ENCODE measurements at places on chromosomes 7 and 10.

- DNase-seq, result no peak
Measured at GRCh38 chr10:24254180-24254579, 45.2 kb downstream of the KIAA1217 start.

- DNase-seq, result no peak
Measured at GRCh38 chr7:50266635-50267386, 37.7 kb upstream of the IKZF1 start.

DNA sequence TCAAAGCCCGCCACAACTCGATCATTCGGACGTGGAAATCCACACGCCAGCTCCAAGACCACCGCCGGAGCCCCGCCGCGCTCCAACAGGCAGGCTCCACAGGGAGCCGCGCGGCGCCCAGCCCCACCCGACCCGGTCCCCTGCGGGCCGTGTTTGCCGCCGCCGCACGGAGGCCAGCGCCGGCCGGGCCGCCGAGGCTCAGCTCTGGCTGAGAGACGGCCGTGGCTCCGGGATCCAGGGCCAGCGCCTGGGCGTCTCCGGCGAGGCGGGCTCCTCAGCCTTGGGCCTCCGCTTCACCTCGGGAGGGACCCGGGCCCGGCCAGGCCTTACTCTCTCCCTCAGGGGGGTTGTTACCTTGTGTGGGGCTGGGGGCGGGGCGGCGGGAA is 333 bp downstream of the SMNDC1 start:
- no peak for DNase-seq

- no peak for DNase-seq
Measured at GRCh38 chr10:12509794-12510100, 160.4 kb downstream of the CAMK1D start.

GRCh38 chr7:132581431-132581830 is 5.2 kb upstream of the PLXNA4 start:
- no peak for DNase-seq

DNA sequence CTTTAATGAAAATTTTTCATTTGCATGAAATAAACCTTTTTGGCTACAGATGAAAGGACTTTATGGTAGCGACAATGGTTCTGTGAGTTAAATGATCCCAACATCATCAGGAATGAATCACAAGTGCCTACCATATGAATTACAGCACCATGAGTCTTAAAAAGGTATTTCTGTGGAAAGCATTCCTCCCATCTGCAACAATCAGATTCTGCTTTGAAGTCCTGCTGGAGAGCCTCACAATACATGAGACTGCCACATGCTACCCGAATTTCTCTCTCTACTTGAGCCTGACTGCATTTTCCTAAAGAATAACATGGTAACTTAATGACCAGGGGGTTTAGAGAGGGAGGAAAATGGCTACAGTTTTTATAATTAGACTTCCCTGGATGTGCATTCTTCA is 190.3 kb downstream of the TWIST1 start:
- DNase-seq, result no peak

DNA sequence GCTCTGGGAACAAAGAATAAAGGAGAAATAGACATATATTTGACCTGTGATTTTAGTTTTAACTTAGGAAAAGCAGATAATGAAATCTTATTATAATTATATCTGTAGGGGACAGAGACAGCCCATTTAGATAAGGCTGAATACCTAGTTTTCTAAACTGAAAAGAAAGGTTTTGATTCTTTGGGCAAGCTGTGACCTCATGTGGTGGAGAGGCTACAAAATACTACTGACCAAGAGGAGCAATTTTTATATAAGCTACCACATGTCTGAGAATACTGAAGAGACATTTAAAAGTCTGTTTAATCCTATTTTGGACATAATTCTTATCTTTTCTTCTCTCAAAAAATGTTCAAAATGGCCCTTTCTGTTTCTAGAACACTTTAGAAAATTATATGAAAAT is 271.0 kb downstream of the MTERF1 start:
- no peak for DNase-seq

DNA sequence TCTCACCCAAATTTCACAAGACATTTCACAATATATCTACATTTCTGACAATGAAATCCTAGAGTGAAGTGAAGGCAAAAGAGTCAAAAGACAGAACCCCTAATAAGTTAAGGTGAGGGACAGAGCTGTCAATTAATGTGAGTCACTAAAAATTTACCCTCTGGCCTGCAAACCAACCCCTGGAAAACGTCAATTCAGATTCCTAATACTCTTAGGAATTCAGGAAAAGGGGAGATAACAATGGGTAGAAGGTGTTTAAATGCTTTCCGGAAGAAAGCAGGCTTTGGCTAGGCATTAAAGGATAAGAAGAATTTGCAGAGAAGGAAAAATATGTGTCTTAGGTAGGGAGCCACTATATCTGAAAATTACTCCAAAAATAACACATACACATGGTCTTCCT is 299.6 kb downstream of the INHBA start:
- no peak for DNase-seq

DNA sequence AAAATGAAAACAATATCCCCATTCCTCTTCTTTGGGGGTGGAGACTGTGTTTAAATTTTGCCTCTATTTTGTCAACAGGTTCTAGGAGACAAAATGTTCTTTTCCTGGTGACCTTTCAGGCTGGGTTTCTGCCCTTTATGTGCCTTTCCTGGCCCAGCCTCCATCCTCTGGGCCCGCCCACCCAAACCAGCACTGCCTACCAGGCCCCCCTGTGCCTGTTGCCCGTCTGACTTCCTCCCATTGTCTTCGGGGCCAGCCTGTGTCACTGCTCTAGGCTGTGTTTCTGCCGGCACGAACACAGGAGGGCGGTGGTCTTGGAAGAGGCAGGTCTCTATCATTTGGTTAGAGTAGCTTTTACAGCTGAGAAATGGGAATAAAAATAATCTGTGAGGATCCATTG is 13.9 kb downstream of the TSPAN14 start:
- DNase-seq, result no peak

DNA sequence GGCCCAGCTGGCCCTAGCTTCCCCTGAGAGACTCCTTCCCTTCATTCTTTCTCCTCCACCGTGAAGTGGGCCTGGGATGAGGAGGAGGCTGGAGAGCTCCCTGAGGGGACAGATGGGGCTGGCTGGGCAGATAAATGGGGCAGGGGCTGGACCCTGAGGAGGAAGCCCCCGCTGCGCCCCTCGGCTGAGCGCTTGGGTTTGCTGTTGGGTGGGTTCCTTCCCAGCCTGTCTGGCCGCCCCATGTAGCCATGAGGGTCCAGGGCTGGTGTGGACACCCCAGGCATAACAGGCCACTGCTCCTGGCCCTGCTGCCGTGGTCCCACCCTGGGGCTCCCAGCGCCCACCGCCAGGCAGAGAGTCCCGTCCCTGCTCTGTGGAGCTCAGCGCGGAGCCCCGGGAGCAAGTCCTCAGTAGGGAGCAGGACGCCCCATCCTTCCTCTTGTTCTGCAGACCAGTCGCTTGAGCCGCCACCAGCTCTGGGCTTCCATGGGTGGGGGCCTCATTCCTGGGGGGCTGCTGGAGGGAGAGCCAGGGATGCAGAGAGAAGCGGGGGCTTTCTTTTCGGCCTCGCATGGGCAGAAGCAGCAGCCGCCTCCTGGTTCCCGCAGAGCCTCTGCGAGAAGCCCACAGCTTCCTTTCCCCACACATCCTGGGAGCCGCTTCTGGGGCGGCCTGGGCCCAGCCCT is 266.4 kb upstream of the TCERG1L start:
- DNase-seq, result no peak

Measured in fibroblast of gingiva (primary cell).